ENCODE measurements at places on chromosomes 1 and 21.

- no peak for DNase-seq
Observed at GRCh38 chr1:43038232-43038935, 79.7 kb upstream of the SLC2A1 start.

DNA sequence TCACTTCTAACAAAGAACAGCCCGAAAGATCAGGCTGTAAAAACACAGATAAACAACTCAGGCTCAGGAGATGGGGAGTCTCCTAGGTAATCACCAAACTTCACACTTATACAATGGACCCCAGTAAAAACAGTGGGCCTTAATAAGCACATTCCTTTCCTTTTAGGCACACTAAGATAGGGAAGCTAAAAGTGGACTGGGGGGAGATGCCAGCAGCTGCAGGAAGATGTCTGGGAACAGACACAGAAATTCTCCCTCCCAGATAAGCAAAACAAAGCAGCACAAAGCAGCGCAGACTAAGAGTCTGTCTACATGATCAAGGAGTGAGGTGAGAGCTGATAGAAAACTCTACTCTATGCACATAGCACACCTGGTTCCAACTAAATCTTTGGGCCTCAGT lies 29.0 kb upstream of the CTBS start:
- no peak for DNase-seq

GRCh38 chr1:177448652-177449357 lies 278.0 kb downstream of the BRINP2 start:
- DNase-seq = no peak

DNA sequence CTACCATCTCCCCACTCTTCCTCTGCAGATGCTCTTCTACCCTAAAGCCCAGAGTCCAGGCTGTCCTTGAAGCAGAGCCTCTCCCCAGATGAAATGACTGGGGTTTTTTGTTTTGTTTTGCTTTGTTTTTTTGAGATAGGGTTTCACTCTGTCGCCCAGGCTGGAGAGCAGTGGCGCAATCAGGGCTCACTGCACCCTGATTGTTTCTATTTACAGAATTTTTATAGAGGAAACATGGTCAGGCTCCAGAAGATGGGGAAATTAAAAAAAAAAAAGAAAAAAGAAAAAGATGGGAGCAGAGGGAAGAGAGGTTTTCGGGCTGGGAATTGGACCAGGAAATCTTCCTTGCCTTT lies 43.7 kb upstream of the ZNF281 start:
- DNase-seq = no peak

DNA sequence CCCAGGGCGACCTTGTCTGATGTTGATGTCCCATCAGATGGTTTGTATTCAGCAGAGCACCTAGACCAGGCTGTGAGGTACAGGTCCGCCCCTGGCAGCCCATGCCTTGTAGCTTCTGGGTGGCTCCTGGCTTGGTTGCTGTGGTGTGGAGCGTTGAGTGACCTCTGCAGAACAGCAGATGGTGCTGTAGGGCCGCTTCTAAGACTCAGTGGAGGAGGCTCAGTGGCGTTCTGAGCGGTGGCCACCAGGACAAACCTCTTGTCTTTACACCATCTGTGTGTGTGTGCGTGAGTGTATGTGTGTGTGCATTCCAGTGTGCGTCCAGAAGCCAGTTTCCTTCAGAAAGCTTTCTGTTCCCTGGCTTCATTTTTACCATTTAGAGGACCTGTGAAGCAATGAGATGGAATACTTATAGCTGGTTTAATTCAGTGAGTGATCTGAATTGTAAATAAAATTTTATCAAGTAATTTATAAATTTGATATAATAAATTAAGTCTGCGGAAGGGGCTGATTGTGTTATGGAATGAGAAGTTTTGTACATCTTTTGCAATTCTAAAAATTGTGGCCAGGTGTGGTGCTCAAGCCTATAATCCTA lies 66.1 kb downstream of the ADARB1 start:
- DNase-seq = no peak

GRCh38 chr1:41559331-41559730 lies 74.8 kb upstream of the EDN2 start:
- DNase-seq = no peak

DNA sequence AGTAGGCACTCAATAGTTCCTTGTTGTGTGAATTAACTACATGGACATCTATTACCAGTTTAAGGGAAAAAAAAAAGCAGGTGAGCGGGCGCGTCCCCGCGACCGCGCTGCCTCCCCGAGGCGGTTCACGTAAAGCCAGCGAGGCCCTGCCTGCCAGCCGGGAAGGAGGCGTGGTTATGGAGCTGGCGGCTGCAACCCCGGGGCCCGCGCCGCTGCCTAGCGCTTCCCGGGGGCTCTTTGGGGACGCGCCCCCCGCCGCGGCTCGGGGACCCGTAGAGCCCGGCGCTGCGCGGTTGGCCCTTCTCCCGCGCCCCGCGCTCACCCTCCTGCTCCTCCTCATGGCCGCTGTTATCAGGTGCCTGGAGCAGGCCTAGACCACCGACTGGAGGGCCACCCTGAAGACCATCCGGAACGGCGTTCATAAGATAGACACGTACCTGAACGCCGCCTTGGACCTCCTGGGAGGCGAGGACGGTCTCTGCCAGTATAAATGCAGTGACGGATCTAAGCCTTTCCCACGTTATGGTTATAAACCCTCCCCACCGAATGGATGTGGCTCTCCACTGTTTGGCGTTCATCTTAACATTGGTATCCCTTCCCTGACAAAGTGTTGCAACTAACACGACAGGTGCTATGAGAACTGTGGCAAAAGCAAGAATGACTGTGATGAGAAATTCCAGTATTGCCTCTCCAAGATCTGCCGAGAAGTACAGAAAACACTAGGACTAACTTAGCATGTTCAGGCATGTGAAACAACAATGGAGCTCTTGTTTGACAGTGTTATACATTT lies 2.6 kb upstream of the CC2D1B start:
- peak; percentile 68 for DNase-seq

DNA sequence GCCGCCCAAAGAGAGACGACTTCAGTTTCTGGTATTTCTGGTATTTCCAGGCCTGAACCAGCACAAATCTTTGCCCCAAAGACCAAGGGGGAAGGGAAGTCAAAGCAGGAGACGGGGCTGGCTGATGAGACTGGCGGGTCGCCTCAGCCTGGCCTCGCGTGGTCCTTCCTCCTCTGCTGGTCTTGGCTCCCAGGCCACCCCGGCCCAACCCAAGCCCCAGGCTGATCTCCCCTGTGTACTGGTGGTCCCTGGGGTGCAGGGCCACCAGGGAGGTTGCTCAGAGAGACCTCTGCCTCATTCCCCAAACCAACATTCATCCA lies 19.9 kb downstream of the WNT4 start:
- DNase-seq = no peak

GRCh38 chr1:37795340-37796125 lies 1.9 kb downstream of the MANEAL start:
- peak; percentile 55 for DNase-seq

All from activated naive CD4-positive, alpha-beta T cell treated with anti-CD3 and anti-CD28 coated beads, Interleukin-2, amount 50 U/mL, for 72 hours (primary cell).